T-helper 1 cell treated with Interleukin-12 subunit alpha and Interleukin-12 subunit beta and Interleukin-4 antibody, amounts not matched to agents 30 ng/mL and 1 ng/mL, for 36 hours (primary cell): ENCODE measurements at places on chromosomes 5 and 9. TPM values are rescaled to one million over a fixed set of nuclear protein-coding genes. Genes with fewer than 3 reads are reported as not detected.

The LCN1 gene
- not detected in 2 replicates for total RNA-seq

The PCDHA11 gene
- not detected in 2 replicates for total RNA-seq

The NIPAL4 gene
- 0.54 and 1.0 TPM in 2 replicates for total RNA-seq

The SPAG8 gene
- 0.90 and 0.96 TPM in 2 replicates for total RNA-seq

The SLC25A48 gene
- total RNA-seq, result not detected in 2 replicates

The PCDHGB6 gene
- 0.22 and 0.37 TPM in 2 replicates for total RNA-seq

The HSPB3 gene
- total RNA-seq, result not detected in 2 replicates

The FAM221B gene
- not detected in 2 replicates for total RNA-seq

The C9orf153 gene
- total RNA-seq, result 0.25 and 0.54 TPM in 2 replicates
